Neuronal stem cell (in vitro differentiated cells): ENCODE measurements at places on chromosomes 11 and 22.

DNA sequence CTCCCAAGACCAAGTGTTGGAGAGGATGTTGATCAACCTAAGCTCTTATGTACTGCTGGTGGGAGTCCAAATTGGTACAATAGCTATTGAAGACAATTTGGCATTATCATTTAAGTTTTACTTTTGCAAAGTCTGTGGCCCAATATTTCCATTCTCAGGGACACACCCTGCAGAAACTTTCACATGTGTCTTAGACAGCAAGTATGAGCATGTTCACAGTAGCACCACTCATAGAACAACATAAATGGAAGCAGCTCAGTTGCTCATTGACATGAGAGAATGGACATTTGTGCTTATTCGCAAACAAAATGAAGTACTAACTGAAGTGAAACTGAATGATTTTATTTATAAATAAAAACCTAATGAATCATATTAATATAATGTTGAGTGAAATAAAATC lies 135.5 kb downstream of the NOX4 start:
- H3K27ac ChIP-seq: no peak overlapping the region
- DNase-seq: no peak
- no peaks in the 10 kb centered on the region for H3K27me3 ChIP-seq
- H3K36me3 ChIP-seq: no peaks in the 10 kb centered on the region
- H3K4me1 ChIP-seq: no peaks in the 10 kb centered on the region
- no peak overlapping the region for H3K4me3 ChIP-seq

- DNase-seq: no peak
- no peak overlapping the region for H3K27ac ChIP-seq
- H3K36me3 ChIP-seq: no peaks in the 10 kb centered on the region
- H3K4me1 ChIP-seq: no peaks in the 10 kb centered on the region
- H3K27me3 ChIP-seq: no peaks in the 10 kb centered on the region
Observed at GRCh38 chr11:76107971-76108370, 98.3 kb downstream of the WNT11 start.

GRCh38 chr11:119338318-119338890 lies 2.3 kb downstream of the C1QTNF5 start:
- H3K4me3 ChIP-seq: peak overlapping the region; percentile 63
- H3K36me3 ChIP-seq: peaks cover 16% of the 10 kb centered on the region
- H3K27ac ChIP-seq: peak overlapping the region; percentile 75
- peaks cover 29% of the 10 kb centered on the region for H3K27me3 ChIP-seq

DNA sequence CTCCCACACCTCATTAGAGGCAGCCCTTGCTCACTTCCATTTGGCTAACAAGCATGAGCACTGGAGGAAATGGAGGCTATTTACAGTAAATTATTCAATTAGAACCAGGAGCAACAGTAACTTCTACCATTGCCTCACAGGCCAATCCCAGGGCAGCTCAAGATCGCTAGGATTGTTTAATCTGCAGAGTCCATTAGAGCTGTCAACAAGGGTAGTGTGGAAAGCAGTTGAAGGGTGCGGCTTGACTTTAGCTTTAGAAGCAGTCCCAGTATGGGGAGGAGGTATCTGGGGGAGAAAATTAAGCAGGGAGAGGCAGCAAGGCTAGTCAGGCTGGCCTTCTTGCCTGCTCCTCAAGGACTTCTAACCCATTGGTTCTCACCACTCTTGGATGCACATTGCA lies 38.3 kb upstream of the CYP2R1 start:
- no peak overlapping the region for H3K27ac ChIP-seq
- no peak overlapping the region for H3K4me3 ChIP-seq
- H3K36me3 ChIP-seq: no peaks in the 10 kb centered on the region

DNA sequence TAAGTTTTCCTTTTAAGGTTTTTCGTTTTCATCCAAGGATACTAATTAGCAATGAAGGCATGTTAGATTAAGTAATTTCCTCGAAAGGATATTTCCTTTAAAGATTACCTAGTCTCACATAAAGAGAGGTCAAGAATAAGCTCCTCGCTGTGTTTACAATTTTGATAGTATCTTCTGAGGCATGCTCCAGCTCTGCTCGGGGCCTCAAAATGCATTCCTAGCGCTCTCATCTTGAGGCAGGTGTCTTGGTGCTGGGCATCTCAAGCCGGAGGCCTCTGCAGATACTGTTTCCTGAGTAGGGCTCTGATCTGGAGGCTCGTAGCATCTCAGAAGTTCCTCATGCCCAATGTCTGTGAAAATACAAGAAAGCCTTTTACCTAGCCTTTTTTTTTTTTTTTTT lies 128.6 kb upstream of the SNX19 start:
- H3K4me1 ChIP-seq: no peaks in the 10 kb centered on the region
- H3K27me3 ChIP-seq: no peaks in the 10 kb centered on the region
- no peak overlapping the region for H3K4me3 ChIP-seq
- H3K36me3 ChIP-seq: no peaks in the 10 kb centered on the region
- no peak overlapping the region for H3K27ac ChIP-seq
- DNase-seq: no peak

GRCh38 chr22:17914474-17914873 lies 109.9 kb downstream of the MICAL3 start:
- peaks cover 19% of the 10 kb centered on the region for H3K4me1 ChIP-seq
- H3K36me3 ChIP-seq: no peaks in the 10 kb centered on the region
- DNase-seq: no peak

DNA sequence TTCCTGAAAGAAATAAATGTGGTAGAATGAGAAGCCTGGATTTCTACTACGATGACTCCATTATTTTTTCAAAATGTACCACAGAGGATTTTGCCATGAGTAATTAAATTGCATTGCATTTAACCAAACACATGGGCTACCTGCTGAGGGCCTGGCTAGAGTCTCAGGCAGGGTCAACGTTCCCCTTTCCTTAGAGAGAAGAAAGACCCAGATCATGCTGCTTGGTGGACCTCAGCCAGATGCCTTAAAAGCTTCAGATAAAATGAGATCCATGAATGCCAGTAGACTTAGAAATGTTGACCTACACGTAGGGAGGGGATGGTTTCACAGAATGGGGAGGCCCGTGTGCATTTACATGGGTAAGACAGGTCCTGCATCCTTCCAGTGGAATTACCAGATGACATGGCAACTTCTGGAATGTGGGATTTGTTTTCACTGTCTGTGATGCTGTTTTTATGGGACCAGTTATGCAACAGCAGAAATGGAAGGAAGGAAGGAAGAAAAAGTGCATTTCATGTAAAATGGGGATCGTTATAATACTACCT lies 1069.4 kb downstream of the NTM start:
- no peak overlapping the region for H3K27ac ChIP-seq
- no peaks in the 10 kb centered on the region for H3K36me3 ChIP-seq
- peaks cover 2% of the 10 kb centered on the region for H3K4me1 ChIP-seq
- H3K27me3 ChIP-seq: no peaks in the 10 kb centered on the region
- no peak for DNase-seq

- DNase-seq: no peak
- H3K27ac ChIP-seq: no peak overlapping the region
- no peak overlapping the region for H3K4me3 ChIP-seq
- peaks cover 27% of the 10 kb centered on the region for H3K4me1 ChIP-seq
- no peaks in the 10 kb centered on the region for H3K27me3 ChIP-seq
Observed at GRCh38 chr22:50266994-50267393, 3.2 kb downstream of the MAPK11 start.

DNA sequence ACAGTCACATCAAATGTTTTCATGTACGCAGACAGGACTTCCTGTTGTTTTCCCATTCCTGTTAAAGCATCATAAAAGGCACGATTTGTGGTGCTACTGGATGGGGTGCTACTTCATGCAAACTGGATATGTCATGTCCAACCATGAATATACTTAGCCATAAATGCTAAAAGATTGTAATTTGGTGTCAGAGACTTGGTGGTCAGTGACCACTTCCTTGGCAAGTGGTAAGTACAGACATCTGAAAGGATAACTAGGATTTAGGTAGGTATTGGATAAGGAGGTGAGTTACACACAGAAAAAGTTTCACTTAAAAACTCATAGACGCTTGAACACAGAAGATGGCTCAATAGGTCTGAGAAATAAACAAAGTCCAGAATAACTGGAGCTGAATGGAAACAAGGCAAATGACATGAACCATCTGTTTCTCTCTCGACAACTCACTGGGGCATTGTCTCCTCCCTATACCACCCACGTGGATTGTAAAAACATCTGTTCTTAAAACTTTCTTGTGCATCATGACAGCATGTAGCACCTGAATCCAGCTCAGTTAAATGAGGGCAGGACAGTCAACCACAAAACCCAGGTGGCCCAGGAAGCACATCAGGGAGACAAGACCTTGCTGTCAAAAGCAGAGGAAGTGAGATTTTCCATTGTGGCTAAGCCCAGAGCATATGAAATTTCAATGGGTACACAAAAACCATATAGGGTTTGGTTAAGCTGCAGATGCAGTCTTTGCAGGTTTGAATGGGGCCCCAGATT lies 22.1 kb upstream of the IGLL5 start:
- H3K4me3 ChIP-seq: no peak overlapping the region
- H3K36me3 ChIP-seq: no peaks in the 10 kb centered on the region
- no peak overlapping the region for H3K27ac ChIP-seq
- no peaks in the 10 kb centered on the region for H3K4me1 ChIP-seq

DNA sequence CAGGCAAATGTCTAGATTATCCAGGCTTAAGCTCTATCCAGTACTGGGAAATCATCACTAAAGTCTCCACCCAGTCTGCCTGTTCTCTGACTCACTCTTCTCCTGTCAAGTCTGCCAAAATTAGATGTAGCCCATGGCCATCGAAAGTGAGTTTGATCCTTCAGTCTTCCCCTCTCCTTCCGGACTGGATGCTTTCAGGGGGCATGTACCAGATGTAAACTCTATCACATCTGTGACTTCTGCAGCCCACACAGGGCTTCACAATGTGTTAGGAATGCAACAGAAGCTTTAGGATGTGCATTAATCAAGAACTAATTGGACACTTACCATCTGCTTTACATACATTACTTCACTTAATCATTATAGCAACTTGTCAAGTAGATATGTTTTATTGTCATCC lies 12.3 kb downstream of the ME3 start:
- no peak for DNase-seq
- no peak overlapping the region for H3K4me3 ChIP-seq
- no peaks in the 10 kb centered on the region for H3K27me3 ChIP-seq
- H3K27ac ChIP-seq: no peak overlapping the region
- H3K4me1 ChIP-seq: no peaks in the 10 kb centered on the region

DNA sequence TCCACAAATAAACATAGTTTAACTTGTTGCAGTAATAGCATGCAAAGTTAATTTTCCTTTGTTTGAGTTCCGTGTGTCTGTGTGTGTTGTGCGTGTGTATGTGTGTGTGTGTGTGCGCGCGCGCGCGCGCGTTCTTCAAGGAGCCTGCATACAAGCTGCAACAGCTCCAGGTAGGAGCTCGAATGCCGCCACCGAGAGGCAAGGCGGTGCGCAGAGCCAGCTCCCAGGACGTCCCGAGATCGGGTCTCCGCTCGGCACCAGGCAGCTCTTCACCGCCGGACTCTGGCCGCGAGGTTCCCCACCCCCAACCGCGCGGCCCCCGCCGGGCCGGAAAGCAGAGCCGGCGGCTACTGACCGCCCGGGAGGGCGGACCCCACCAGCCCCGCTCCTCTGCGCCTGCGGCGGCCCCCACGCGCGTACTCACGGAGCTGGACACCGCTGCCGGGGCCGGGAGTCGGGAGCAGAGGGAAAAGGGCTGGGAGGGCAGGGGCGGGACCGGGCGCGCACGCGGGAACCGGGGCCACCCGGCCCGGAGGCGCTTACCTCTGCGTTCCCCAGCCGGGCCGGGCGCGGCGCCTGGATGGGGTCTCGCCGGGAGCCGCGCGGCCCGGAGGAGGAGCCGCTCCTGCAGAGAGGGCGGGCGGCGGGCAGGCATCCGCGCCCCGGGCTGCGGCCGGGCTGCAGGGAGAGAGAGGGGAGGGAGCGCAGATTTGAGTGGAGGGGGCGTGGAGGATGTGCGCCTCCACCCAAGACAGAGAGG lies 40.4 kb upstream of the AKIP1 start:
- no peaks in the 10 kb centered on the region for H3K36me3 ChIP-seq
- DNase-seq: peak; percentile 58
- peaks cover 11% of the 10 kb centered on the region for H3K4me1 ChIP-seq
- H3K27ac ChIP-seq: peak overlapping the region; percentile 90

- DNase-seq: no peak
- no peak overlapping the region for H3K27ac ChIP-seq
- H3K36me3 ChIP-seq: peaks cover 19% of the 10 kb centered on the region
- H3K27me3 ChIP-seq: no peaks in the 10 kb centered on the region
- H3K4me1 ChIP-seq: no peaks in the 10 kb centered on the region
- no peak overlapping the region for H3K4me3 ChIP-seq
Observed at GRCh38 chr11:74612877-74613276, 20.5 kb downstream of the POLD3 start.

GRCh38 chr11:65927904-65928397 lies 8.7 kb downstream of the DRAP1 start:
- H3K4me3 ChIP-seq: no peak overlapping the region
- no peak for DNase-seq
- H3K4me1 ChIP-seq: peaks cover 11% of the 10 kb centered on the region

GRCh38 chr11:15651816-15652215 lies 537.1 kb downstream of the INSC start:
- H3K27me3 ChIP-seq: no peaks in the 10 kb centered on the region
- no peak overlapping the region for H3K27ac ChIP-seq
- no peaks in the 10 kb centered on the region for H3K36me3 ChIP-seq
- no peak for DNase-seq
